ENCODE measurements at places on chromosomes 1 and 21. TPM values are rescaled to one million over a fixed set of nuclear protein-coding genes. Genes with fewer than 3 reads are reported as not detected.

The CD5L gene
- total RNA-seq = not detected

The TNFRSF8 gene
- total RNA-seq = 26.1 TPM

The MIS18A gene
- total RNA-seq = 49.3 TPM

The ADGRB2 gene
- 27.8 TPM for total RNA-seq

The PLA2G2A gene
- 0.97 TPM for total RNA-seq

The ABCA4 gene
- total RNA-seq = 0.08 TPM

The TLCD4 gene
- total RNA-seq = 3.5 TPM

The SLC35F3 gene
- total RNA-seq = 0.70 TPM

The MYBPH gene
- not detected for total RNA-seq

The KCNN3 gene
- total RNA-seq = 4.0 TPM

The CNTN2 gene
- total RNA-seq = 2.2 TPM

The PFKFB2 gene
- 14.8 TPM for total RNA-seq

The CITED4 gene
- total RNA-seq = 18.7 TPM

The PRPF38A gene
- total RNA-seq = 24.8 TPM

The NLRP3 gene
- not detected for total RNA-seq

The GSTM1 gene
- not detected for total RNA-seq

The PLCH2 gene
- total RNA-seq = 0.31 TPM

The LCE1B gene
- total RNA-seq = not detected

The ESPN gene
- total RNA-seq = 12.7 TPM

The NUAK2 gene
- total RNA-seq = 10.4 TPM

Data from GM23338 (cell line).